Dermis lymphatic vessel endothelial cell (primary cell): ENCODE measurements at places on chromosomes 2 and 18. TPM values are rescaled to one million over a fixed set of nuclear protein-coding genes. Genes with fewer than 3 reads are reported as not detected.

ZSCAN30 gene
- total RNA-seq: 8.6 and 9.0 TPM in 2 replicates

RFX8 gene
- total RNA-seq: 0.11 and 0.17 TPM in 2 replicates

CCDC85A gene
- total RNA-seq: 0.69 and 1.5 TPM in 2 replicates

BCL2 gene
- 0.98 and 2.1 TPM in 2 replicates for total RNA-seq

SKA1 gene
- total RNA-seq: 1.8 and 2.2 TPM in 2 replicates

ABHD1 gene
- not detected in 2 replicates for total RNA-seq

METTL4 gene
- total RNA-seq: 9.0 and 11.5 TPM in 2 replicates

SLC4A5 gene
- 0.09 and 0.11 TPM in 2 replicates for total RNA-seq

DNER gene
- under 0.01 TPM in 1 of 2 replicates, not detected in the other for total RNA-seq

COLEC12 gene
- 32.4 and 49.6 TPM in 2 replicates for total RNA-seq

CRYBA2 gene
- not detected in 2 replicates for total RNA-seq

COA5 gene
- 22.4 and 27.9 TPM in 2 replicates for total RNA-seq

TANK gene
- total RNA-seq: 66.3 and 70.8 TPM in 2 replicates

TACR1 gene
- not detected in 2 replicates for total RNA-seq

TRPM8 gene
- not detected in 2 replicates for total RNA-seq

NFU1 gene
- 40.9 and 44.3 TPM in 2 replicates for total RNA-seq

TSGA10 gene
- total RNA-seq: 0.54 and 1.5 TPM in 2 replicates

GALM gene
- total RNA-seq: 4.8 and 6.7 TPM in 2 replicates

SLC19A3 gene
- not detected in 2 replicates for total RNA-seq

PLA2R1 gene
- 22.3 and 30.3 TPM in 2 replicates for total RNA-seq

C2orf15 gene
- total RNA-seq: 0.11 and 0.26 TPM in 2 replicates

C2orf72 gene
- under 0.01 and 7.6 TPM in 2 replicates for total RNA-seq

NPHP1 gene
- total RNA-seq: 1.4 and 2.8 TPM in 2 replicates

ADD2 gene
- total RNA-seq: 2.1 and 23.2 TPM in 2 replicates

CGREF1 gene
- total RNA-seq: 1.7 and 2.3 TPM in 2 replicates

COL4A4 gene
- total RNA-seq: under 0.01 TPM in 2 replicates

PIGN gene
- total RNA-seq: 43.7 and 43.9 TPM in 2 replicates

MC2R gene
- not detected in 2 replicates for total RNA-seq

OXER1 gene
- total RNA-seq: not detected in 2 replicates

GALNT5 gene
- total RNA-seq: under 0.01 TPM in 2 replicates

TRAPPC12 gene
- total RNA-seq: 35.4 and 39.3 TPM in 2 replicates

SLC5A7 gene
- total RNA-seq: not detected in 2 replicates

LRATD1 gene
- total RNA-seq: 0.98 and 3.4 TPM in 2 replicates

SNTG2 gene
- 0.26 and 0.33 TPM in 2 replicates for total RNA-seq

IL36G gene
- not detected in 2 replicates for total RNA-seq

TUBA4B gene
- not detected in 2 replicates for total RNA-seq

UBE2E3 gene
- total RNA-seq: 18.7 and 27.2 TPM in 2 replicates

DTNA gene
- total RNA-seq: 0.26 and 0.76 TPM in 2 replicates

CYBRD1 gene
- total RNA-seq: 20.2 and 24.5 TPM in 2 replicates

KCNJ13 gene
- not detected in 2 replicates for total RNA-seq

MRO gene
- 0.22 TPM in 1 of 2 replicates, not detected in the other for total RNA-seq

KCNS3 gene
- 0.76 and 0.86 TPM in 2 replicates for total RNA-seq

PSME4 gene
- total RNA-seq: 31.1 and 42.5 TPM in 2 replicates

SALL3 gene
- total RNA-seq: under 0.01 TPM in 1 of 2 replicates, not detected in the other

CD8B2 gene
- not detected in 2 replicates for total RNA-seq

GMPPA gene
- 19.5 and 25.0 TPM in 2 replicates for total RNA-seq

SPDYA gene
- 0.33 and 0.52 TPM in 2 replicates for total RNA-seq

PID1 gene
- total RNA-seq: 0.11 and 0.17 TPM in 2 replicates

CLEC4F gene
- total RNA-seq: 0.11 and 0.17 TPM in 2 replicates

NMS gene
- total RNA-seq: not detected in 2 replicates

SEPTIN10 gene
- total RNA-seq: 122 and 146 TPM in 2 replicates
